HS-27A (cell line): ENCODE measurements at places on chromosomes 5 and 9.

DNA sequence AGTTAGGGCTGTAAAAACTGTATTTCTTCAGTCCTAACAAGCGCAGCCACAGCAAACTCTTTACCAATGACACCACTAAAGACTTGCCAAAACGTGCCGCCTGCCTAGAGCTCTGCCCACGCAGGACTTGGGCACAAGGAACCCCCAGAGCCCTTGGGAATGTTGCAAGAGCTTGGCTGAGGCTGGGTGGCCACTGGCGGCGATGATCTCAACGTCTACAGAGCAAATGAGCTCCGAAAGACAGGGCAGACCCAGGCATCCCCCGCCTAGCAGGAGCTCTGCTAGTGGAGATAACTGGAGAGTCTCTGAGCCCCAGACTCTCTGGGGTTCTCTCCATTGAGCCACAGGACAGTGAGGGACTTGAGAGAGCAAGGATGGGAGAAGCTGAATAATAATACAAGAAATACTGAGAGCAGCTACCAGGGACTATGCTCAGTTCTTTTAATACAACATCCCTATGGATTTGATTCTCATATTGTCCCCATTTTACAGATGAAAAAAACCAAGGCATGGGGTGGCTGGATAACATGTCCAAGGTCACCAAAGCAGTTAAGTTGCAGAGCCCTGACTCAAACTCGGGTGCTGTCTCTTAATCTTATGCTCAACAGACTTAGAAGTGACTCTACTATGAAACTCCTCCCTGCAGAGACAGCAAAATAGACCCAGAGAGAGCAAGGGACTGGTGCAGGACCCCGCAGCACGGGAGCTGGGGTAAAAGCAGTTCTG is 32.5 kb downstream of the SHB start:
- DNase-seq: no peak

DNA sequence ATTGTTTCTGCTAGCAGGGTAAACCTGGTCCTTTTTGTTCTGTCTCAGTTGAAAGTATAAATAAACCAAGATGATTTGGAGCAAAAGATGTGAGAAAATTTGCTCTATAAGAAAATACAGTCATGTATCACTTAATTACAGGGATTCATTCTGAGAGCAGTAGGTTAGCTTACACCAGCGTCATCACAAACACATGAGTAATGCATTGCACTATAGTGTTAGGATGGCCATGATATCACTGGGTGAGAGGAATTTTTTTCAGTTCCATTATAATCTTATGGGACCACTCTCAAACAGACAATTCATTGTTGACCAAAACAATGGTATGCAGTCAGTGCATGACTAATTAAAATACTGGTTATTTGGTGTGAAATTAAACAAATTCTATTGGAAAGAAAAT is 430.9 kb downstream of the CHSY3 start:
- no peak for DNase-seq

GRCh38 chr5:87311405-87312279 is 44.0 kb downstream of the RASA1 start:
- DNase-seq: no peak

GRCh38 chr9:125758986-125759763 is 12.0 kb downstream of the PBX3 start:
- no peak for DNase-seq

DNA sequence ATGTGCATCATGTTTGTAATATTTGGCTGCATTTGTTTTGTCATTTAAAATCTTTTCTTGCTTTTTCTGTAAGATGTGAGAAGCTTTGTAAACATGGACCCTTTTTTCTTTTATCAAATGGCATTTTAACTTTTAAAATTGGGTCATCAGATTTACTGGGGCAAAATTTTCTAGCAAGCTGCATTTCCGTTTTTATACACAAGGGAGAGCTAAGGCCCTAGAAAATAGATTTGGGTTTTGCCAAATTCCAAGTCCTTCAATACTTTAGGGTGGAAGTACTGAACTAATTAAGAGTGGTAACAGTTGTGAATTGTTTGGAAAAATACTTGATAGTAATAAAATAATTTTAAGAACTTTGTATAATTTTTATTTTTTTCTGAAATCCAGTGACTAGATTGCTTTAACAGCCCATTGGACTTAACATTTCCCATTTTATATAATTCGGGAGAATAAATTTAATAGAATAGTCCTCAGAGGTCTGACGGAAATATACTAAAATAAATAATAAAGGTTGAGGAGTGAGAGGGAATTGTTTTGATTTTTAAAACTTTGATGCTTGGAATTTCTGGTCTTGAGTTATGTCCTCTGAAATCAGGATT is 117.4 kb downstream of the SMARCA2 start:
- no peak for DNase-seq

DNA sequence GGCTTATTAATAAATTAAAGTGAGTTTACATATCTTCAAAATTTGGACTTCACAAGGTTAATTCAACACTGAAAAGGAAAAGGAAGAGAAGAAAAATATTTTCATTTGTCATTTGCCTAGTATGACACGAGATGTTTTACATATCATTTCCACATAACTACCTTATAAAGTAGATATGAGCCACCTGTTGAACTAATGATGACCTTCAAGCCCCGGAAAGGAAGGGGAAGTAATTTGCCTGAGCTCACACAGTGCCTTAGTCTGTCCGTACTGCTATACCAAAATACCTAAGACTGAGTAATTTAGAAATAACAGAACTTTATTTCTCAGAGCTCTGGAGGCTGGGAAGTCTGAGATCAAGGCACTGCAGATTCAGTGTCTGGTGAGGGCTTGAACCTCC is 17.9 kb downstream of the CMYA5 start:
- no peak for DNase-seq

DNA sequence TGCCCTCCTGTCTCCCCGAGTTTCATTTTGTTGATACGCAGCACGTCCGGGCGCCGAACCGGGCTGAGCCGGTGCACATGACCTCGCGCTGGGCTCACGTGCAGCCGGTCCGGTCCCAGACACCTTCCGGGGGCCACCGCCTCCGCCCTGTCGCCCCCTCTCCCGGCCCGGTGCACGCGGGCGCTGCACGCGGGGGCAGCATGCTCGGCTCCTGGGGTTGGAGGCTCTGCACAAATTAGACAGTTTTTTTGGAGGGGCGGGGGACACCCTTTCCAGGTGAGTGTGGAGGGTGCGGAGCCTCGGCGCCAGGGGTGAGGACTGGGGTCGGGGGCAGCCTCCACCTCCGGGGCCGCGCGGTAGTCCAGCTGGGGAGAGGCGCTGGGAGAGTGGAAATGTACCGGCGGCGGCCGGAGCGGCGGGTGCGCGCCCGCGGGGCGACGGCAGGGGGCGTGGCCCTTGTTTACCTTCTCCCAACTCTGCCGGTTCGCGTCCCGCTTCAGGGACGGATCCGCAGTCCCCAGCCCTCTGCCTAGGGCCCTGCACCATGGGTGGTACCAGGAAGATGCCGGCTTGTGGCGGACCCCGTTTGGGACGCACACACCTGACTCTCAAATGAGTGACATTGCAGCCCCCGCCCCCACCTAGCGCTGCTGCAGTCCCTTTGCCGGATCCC is 1.1 kb downstream of the JADE2 start:
- no peak for DNase-seq
